H9 (cell line): ENCODE measurements at places on chromosomes 12 and 14. TPM values are rescaled to one million over a fixed set of nuclear protein-coding genes. Genes with fewer than 3 reads are reported as not detected.

- no peak for DNase-seq
These were observed 597 bp downstream of the SOAT2 start for GRCh38 chr12:53103860-53104305.

DNA sequence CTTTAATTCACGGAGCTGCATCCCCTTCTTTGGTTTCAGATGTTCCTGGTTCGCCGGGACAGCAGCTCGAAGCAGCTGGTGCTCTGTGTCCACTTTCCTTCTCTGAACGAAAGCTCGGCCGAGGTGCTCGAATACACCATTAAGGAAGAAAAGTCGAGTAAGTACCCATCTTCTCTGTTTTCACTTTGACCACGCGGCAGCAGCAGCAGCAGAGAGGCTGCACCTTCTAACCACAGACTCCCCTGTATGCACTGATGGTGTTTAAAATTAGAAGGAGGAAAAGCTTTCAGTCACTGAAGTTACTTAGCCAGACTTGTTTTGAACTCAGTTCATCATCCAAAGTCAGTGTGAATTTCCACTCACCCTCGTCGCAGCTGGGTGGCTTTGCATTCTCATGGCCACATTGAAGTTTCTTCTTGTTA is 63.8 kb downstream of the RIN3 start:
- no peak for DNase-seq

DNA sequence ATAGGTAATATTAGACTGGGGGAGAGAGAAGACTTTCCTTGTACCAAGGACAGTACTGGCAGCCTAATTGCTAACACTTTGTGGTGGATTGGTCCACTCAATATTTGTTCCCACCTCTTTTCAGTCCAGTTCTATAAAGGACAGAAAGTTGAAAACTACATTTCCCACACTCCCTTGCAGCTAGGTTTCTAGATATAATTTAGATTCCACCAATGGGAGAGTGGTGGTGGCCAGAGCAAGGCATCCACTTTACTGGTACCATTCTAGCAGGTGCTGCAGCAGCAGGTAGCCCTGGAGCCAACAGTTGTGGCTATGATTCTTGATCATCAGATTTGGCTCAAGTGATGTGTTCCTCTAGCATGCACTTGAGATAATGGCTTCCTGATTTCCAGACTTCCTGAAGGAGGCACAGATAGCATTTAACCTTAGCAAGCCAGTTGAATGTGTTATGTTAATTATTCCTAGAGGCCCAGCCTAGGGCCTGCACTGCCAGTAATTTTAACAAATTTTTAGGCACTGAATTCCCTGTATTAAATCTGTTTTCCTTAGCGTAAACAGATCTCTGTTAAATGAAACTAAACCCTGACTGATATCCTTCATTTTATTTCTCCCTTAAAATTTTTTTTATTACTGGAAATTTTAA is 24.4 kb downstream of the SLC38A1 start:
- no peak for DNase-seq

DNA sequence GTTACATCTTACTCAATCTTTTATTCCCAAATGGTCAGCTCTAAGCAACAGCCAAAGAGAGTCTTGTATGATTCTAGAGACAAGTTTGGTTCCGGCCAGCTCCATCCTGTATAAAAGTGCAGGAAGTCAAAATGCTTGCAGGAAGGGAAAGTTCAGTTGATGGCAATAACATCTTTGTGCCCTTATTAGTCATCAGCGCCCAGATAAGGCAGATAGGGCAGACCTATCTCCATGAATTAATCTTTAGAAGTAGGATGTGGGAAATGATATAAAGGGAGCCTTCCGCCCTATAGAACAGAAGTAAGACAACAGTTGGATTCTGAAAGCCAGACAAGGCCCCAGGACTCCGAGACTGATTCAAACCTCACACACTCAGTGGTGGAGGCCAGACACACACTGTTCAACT is 6.4 kb downstream of the GNS start:
- no peak for DNase-seq

GRCh38 chr12:68882251-68882964 is 50.6 kb downstream of the CPM start:
- no peak for DNase-seq

DNA sequence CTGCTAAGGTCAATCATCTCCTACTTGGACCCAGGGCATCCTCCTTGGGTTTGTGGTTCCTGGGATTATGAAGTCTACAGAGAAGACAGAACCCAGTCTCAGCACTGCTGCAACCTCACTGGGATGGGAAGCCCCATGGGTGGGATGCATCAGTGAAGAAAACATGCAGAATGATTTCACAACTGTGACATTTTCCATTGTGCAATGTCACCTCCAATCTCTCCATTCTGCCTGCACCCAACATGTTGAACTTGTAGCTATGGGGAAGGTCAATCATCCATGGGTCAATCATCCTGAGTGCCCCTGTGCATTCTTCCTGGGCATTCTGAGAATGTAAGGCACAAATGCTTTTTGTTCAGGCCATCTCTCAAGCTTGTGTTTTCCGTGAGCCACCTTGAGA is 1004.4 kb upstream of the TMEM132C start:
- DNase-seq: no peak

DNA sequence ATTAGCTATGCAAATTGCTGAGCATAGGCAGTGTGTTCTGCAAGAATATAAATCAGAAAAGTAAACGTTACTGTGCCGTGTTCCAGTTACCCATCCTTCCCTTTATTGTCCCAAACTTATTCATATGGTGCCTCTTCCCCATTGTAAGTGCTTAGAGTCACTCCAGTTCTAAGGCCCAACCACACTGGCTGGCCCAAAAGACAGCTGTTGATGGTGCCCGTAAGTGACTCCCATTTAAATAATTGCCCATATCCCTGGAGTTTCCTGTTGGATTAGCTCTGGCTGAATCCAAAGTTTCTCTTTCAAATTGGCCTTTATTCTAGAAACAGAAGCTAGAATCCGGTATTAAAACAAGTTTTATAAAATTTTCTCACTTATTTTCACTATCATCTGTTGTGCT is 400.1 kb upstream of the DDHD1 start:
- no peak for DNase-seq

GRCh38 chr12:116213014-116213413 is 64.5 kb downstream of the MED13L start:
- DNase-seq: no peak

GRCh38 chr12:57176846-57177245 is 29.4 kb upstream of the LRP1-AS start:
- no peak for DNase-seq

GRCh38 chr12:110067531-110067930 is 19.2 kb upstream of the C12orf76 start:
- no peak for DNase-seq

The SPATS2 gene
- total RNA-seq: 16.0 and 17.1 TPM in 2 replicates

The P2RX2 gene
- total RNA-seq: 1.8 and 2.2 TPM in 2 replicates

The C3AR1 gene
- total RNA-seq: not detected in 2 replicates

The LTBR gene
- total RNA-seq: 3.4 and 4.8 TPM in 2 replicates

- no peak for DNase-seq
These were observed 86.2 kb downstream of the IGF1 start for GRCh38 chr12:102394200-102394599.

DNA sequence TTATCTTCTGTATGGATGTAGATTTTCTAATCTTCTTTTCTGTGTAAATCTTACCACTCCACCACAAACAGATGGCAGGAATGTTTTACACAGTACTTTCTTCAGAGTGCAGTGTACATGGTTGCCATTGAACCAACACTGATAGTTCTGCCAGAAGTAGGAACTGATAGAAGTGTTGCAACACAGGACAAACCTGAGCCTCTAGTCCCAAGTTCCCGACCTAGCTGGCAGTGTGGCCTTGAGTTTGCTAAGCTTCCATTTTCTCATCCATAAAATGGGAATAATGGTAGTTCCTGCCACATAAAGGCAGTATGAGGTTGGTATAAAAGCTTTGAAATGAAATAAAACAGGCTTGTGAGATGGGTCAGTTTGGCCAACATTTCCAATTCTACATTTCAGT is 50.8 kb upstream of the SAV1 start:
- no peak for DNase-seq

GRCh38 chr14:69260861-69261564 is 1.1 kb downstream of the GALNT16 start:
- peak; percentile 75 for DNase-seq

DNA sequence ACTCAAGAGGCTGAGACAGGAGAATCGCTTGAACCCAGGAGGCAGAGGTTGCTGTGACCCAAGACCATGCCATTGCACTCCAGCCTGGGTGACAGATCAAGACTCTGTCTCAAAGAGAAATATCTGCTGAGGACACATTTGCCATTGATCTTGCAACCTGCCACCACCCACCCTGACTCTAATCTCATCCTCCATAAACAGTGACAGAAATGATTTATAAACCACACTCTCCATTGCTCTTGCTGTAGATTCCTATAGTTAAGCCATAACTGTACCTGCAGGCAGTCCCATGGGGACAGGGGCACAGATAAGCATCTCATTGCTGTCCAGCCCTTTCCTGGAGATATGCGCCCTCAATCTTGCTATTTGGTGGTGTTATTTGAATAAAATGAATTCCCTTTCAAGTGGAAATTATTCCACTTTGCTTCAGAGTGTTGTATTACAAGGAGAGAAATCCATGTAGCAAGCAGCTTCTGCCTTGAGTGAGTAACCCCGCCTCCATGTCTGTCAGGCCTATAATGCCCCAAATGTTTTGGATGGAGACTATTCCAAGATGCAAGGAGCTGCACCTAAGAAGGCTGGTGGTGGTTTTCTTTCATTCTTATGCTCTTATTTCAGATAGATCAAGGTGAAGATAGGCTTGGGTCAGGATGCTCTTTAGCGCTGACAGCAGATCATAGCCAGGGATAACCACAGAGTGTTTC is 3.0 kb upstream of the ZDHHC22 start:
- no peak for DNase-seq

DNA sequence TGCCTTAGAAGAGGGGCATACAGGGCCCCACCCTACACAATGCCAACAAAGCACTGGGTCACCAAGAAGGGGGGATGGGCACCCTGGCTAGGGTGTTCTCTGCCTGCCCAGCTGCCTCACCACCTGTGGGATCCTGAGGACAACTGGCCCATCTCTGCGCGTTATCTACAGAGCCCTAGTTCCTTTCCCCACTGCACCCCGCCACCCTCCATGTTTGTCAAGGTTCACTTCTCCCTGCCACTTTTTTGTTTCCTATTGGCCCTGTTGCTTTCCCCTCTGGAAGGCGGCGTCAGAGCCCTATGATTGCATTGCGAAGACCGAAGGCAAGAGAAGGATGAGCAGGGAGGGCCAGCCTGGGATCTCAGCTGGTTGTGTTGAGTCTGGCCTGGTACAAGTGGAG is 1.6 kb downstream of the SLC48A1 start:
- DNase-seq: no peak

DNA sequence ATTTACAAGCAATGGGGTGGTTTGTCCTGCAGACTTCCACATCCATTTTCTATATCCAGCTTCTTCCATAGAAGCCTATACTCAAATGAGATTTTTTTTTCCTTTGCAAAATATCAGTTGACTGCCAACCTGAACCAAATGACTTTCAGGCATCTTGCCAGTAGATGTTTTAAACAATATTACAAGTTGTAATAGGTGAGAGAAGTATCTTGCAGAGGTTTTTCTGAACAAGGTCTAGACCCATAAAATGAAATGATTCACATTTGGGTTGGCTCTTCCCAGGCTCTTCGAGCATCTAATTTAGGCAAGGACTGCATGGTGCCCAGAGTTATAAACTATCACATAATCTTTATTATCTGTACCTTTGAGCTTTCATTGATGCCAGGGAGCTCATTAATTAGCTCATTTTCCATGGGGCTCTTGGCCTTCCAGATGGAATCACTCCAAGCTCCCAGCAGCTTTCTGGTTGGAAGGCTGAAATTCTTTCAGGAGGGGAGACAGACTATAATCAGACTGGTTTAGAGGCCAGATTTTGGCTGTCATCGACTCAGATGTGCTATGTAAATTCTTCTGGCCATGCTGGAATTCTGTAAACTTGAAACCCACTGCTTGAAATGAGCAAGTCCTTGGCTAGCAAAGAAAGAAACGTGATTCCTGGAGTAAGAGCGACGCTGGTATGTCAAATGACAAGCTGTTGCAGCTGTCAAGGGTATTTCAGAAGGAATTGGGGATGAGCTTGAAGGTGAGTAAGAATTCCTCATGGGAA is 32.2 kb upstream of the DICER1 start:
- no peak for DNase-seq

The SPIC gene
- total RNA-seq: not detected in 2 replicates

DNA sequence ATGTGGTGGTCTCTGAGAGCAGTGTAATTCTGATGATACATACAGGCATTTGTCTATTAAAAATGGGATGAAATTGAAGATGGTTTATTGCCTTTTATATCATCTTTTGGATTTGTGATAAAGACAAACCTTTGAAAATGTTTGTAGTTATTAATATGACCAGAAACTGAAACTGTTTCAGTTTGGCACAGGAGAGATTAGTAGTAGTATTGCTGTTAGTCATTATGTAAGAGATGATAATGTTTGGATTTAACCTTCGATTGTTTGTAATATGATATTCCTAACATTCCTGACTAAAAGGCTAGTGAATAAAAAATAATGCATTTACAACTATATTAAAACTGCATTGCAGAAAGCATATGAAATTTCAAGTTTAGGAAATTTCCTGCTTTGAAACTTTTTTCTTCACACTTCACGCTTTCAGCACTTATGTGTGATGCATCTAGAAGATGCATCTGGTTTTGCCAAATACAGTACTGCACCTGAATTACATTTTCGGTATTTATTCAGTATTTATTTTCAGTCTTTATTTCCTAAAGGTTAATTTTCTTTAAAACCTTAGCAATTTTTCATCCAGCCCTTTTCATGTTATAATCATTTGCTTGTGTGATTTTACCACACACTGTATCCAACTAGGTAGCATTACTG is 25.5 kb downstream of the ADIPOR2 start:
- DNase-seq: no peak

GRCh38 chr12:1977109-1977508 is 27.1 kb downstream of the DCP1B start:
- DNase-seq: no peak

The PPP1R3E gene
- 2.6 and 3.9 TPM in 2 replicates for total RNA-seq

DNA sequence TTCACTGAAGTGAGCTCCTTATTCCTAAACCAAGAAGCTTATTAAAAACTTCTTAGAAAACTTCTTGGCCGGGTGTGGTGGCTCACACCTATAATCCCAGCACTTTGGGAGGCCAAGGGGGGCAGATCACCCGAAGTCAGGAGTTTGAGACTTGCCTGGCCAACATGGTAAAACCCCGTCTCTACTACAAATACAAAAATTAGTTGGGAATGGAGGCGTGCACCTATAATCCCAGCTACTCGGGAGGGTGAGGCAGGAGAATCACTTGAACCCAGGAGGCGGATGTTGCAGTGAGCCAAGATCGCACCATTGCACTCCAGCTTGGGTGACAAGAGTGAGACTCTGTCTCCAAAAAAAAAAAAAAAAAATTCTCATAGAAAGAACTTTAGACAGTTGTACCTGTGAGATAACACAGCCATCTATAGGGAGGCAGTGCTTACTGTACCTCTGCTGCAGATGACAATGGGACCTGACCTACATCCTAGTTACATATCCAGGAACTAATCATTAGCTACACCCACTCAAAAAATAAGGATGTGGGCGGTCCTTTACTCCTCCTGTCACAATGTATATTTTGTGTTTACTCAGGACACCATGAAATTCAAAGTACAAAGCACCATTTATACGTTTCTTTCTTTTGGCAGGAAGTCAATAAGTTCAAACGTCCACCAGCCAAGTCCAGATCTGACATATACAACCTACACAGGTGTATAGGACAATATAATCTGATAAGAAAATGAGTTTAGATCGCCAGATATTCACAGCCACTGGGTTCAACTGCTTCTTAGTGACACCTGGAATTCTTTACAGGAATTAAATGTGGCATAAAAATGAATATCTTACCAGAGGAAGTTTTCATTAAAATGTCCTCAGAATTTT is 14.9 kb downstream of the STXBP6 start:
- DNase-seq: no peak

The TARBP2 gene
- 79.2 and 80.1 TPM in 2 replicates for total RNA-seq

The RPS6KA5 gene
- 3.7 and 3.8 TPM in 2 replicates for total RNA-seq

GRCh38 chr14:63656194-63656593 is 14.5 kb upstream of the WDR89 start:
- DNase-seq: no peak
